ENCODE measurements at places on chromosomes 11 and 22.

DNA sequence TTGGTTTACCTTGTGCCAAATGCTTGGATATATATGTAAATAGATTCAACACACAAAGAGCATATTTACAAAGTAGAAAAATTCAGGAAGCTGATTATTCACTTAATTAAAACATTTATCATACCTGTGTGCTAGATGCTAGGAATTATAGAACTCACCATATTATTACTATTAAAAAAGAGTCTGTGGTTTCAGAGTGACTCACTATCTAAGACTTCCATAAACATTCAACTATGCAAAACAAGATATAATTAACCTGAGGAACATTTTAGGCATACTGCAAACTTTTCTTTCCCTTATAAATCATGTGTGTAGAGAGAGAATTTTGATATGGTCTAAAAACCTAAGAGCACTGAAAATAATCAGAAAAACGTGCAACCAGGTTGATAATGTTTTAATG lies 27.3 kb downstream of the CTSC start:
- no peak for DNase-seq

- DNase-seq: no peak
Observed at GRCh38 chr11:131624531-131624930, 254.1 kb downstream of the NTM start.

GRCh38 chr11:117191680-117192400 lies 7.3 kb upstream of the TAGLN start:
- no peak for DNase-seq

DNA sequence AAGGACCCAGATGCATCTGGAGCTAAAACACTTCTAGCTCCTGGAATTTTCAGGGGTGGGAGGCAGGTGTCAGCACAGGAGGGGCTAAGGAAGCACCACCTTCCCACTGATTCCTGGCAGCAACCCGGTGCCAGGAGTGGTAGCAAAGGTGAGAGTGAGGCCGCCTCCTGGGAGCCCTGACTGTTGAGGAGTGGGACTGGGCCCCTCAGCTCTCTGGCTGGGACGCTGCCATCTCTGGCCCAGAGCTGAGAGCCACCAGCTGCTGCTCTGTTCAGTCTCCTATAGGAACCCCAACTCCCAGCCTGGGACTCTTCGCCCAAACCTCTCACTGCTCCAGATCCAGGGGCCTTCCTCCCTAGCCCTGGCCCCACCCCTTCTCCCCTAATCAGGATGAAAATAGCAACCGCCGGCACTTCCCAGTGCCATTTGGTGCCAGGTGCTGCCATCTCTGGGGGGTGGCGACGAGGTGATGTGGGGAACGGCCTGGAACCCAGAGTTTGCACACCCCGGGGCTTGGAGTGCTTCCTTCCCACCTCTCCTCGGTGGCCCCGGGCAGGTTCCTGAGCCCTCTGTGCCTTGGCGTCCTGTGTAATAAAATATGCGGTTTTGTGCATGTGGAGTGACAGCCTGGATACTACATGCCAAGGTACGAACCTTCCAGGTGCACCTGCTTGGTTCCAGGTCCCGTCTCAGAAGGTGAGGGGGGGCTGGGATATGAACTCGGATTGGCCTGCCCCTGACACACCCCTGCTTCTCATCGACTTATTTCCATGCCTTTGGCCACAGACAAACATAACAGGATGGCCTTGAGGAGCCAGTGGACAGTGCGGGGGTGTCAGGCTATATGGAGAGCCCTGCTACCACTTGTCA lies 35.7 kb upstream of the CELSR1 start:
- no peak for DNase-seq

DNA sequence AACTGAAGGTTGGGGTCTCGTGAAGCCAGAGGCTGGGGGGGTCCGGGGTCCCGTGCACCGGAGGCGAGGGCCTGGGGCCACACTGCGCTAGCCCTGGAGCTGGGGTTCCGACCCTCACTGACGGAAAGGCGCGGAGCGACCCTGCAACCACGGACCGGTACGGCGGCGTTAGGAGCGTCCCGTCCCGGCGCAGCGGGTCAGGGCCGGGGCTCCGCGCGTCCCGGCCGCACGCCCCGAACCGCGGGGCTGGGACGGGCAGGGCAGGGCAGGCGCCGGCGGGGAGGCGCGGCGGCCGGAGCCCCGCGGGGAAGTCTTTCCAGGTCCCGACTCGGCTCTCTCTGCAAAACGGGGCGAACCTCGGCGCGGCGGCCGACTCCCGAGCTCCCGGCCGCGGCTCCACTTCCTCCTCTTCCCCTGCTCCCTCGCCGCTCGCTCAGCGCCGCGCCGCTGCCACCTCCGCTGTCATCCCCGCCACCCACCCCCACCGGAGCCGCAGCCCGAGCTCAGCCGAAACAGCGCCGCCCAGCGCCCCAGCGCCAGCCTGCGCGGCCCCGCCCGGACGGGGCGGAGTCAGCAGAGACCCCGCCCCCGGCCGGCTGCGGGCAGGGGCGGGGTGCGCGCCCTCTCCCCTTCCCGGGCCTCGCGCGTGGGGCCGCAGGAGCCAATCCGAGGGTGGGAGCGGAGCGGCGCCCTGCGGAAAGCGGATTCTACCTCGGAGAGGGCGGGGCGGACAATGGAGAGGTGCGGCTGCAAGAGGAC lies at the start of gene GDPD5:
Gene GDPD5, minus strand, starts transcription at position 509 of the 759 bp plus-strand sequence. CDS start 48,206 bp downstream, outside the sequence.
- peak; percentile 93 for DNase-seq
